ENCODE measurements at places on chromosomes 4 and X.

- no peak for DNase-seq
These were observed 93.9 kb upstream of the CBR4 start for GRCh38 chr4:169103966-169104412.

DNA sequence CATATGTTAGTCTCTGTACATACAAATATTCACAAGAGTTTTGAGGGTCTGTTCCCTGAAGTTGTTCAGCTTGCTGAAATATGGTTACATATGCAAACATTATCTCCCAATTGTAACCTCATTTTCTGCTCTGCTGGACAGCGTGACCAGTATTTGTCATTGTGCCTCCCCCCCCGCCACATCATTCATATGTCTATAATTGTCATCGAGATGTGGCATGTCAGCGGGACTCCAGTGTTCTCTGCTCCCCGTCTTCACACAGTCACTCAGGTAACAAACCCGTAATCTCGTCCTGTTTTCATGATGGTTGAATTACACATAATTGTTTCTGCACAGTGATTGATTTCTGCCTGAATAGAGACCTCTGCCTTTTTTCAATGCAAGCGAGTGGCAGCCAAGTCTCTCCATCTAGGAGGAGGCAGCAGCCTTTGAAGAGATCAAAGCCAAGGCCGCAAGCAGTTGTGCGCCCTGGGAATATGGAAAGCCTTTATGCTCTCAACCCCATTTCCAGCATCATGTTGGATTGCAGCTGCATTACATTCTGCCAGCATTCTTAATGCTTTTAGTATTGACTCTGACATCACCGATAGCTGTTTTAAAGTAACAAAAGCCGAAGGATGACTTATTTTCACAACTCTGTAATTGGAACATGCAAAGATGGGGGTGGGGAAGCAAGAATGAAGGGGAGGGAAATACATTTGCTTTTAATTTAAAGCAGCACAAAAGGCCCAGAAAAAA, 27.4 kb downstream of the LEF1 start:
- DNase-seq = no peak

- DNase-seq = no peak
These were observed 380.4 kb downstream of the PCDH7 start for GRCh38 chr4:31100536-31100935.

DNA sequence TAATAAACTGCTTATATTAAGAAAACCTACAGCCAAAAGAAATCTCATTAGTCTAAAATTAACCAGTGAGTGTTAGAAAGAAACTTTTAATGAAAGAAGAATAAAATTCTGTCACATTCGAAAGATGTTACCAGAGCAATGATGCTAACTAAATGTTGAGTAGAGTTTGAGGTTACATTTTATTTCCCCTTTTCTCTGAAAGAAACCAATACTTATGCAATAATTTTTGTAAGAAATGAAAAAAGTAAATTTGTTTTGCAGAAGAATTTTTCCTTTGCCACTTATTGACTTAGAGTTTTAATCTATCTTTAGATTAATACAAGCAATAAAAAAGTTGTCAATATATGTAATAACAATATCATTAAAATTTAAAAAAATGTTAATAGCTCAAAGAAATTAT, 574.0 kb upstream of the GALNTL6 start:
- no peak for DNase-seq

DNA sequence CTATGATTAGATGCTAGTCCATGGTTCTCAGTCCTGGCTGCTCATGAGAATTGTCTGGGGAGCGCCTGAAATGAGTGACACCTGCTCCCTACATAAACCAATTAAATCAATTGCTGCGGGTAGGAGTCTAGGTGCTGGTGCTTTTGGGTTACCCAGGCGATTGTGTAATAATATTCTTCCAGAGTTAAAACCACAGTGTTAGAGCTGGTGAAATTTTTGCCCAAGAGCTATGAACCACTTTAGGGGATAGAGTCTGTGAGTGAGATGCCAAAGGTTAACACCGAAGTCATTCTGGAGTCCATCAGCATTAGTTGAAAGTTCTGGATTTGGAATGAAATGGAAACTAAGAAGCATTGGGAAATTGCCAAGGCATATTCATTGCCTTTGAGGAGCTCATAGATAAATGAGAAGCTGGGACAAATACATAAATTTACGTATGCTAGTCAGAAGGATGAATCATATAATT, 15.3 kb downstream of the PDK3 start:
- DNase-seq = no peak

DNA sequence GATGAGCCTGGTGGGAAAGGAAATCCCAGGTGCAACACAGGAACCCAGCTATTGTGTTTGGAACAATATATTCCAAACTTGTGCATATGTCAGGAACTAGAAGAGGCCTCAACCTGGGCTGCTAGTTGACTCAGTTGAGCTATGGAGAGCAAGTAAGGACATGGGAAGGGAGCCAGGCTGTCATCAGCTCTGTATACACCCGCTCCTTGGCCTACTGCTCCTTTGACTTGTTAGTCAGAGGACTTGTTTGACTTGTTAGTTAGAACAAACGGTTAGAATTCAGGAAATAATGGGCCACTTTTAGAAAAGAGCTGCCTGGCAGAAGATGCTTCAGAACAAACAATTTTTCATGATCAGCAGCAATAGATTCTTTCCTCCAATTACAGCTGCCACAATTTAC, 76.4 kb downstream of the CBLL2 start:
- DNase-seq = no peak

All from stimulated activated CD8-positive, alpha-beta memory T cell treated with anti-CD3 and anti-CD28 coated beads, Interleukin-4, amount 100 ng/mL, for 4 hours (primary cell).